Activated T-cell treated with anti-CD3 and anti-CD28 coated beads for 4 hours (primary cell): ENCODE measurements at places on chromosomes 2 and 18.

- no peak for DNase-seq
These were observed 11.3 kb upstream of the COPS8 start for GRCh38 chr2:237074211-237074993.

DNA sequence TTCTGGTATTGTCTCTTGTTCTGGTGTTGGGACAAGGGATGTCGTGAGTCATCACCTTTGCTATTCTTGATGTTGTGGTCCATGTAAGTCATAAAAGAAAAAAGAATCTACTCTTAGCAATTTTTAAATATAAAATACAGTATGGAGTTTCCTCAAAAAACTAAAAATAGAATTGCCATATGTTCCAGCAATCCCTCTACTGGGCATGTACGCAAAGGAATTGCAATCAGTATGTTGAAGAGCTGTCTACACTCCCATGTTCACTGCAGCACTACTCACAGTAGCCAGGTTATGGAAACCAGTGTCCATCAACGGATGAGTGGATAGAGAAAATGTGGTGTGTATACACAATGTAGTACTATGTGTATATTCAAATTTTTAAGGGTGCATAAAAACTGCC is 10.9 kb upstream of the GNAL start:
- DNase-seq: no peak

DNA sequence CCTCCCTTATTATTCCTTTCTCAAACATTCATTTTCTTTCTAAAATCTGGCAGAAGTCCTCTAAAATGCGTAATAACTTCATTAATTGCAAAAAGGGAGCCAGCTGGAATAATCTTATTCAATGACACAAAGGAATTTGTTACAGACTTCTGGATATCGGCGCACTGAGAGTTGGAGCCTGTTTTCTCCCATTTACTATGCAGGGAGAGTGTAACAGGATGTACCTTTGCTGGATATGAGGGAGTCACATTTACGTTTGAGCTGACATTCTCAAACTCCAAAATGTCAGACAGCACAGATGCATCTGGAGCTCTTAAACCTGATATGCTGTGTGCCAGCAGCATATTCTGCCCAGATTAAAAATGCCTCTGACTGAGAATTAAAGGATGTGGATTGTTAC is 275.3 kb downstream of the TMX3 start:
- DNase-seq: no peak

GRCh38 chr2:65278531-65278981 is 50.9 kb downstream of the ACTR2 start:
- DNase-seq: no peak

DNA sequence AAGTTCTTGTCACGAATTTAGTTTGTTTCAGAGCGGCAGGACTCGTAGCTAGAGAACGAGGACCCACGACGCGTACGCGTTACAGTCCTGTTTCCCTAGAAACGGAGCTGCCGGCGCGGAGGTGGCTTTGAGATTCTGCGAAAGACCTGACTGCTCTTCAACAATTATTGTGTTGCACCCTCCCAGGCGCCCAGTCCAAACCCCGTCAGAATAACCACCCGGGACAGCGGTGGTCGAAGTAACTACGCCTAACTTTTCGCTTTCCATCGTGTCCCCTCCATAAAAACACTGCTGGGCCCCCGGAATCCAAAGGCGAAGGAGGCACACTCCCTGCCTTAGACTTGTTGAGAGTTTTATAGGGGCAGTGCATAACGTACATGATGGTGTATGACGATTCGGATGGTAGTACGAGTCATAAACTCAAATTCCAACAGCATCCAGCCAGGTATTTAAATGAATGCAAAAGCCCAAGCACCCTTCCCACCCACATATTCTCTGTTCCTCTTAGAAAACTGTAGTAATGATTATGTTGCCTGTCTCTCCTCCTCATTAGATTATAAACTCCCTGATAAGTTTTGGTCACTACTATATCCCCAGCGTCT is 651 bp upstream of the STAM2 start:
- no peak for DNase-seq

DNA sequence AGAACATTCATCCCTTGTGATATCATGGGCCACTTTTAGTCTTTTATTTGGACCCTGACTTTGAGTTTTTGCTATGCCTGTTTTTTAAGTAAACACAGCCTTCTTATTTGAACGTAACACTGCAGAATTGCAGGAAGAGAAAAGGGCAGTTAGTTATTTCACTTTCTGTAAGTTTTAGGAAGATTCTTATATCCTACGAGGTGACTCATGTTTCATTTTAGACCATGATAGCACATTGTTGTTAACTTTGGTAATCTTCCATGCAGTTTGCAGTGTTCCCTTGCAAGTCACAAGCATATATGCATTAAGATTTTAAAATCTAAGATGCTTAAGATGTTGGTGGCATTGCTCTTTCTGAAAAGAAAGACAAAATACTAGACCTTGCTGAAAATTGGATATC is 128.6 kb upstream of the EPC2 start:
- no peak for DNase-seq

DNA sequence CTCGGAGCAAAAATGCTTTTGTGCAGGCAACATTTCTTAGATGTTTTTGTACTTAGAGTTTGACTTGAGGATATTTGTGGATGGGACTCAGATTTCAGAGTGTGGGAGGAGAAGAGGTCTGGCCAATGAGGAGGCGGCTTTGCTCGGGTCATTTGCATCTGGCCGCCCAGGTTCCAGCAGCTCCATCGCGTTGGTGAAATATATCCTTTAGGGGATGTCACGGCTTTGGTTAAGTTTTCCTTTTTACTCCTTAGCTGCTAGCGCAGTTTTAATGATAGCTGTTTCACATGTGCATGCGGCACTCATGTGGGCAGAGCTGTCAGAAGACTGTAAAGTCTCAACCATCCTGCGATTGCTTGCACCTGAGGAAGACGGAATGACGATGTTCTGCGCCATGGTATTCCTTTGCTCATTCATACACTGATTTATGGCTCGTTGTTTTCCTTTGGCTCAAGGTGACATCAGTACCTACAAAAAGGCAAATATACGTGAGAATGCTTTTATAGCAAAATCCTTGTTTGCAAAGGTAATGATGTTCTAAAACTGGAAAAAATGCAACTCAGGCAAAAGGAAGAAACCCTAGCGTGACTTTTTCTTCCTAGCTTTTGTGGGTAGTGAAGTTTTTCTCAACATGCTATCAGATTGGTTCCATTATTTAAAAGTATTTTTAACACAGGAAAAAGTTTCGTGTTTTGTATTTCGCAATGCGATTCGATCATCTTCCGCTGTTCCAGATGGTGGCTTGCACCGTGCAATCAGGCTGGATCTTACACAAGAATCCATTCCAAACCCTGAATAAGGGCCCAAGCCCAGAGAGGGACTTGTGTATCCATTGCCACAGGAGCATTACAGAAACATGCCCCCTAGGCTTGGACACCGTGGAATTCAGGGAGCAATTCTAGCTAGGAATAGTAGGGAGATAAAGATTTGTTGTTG is 70.5 kb upstream of the ZNF516 start:
- no peak for DNase-seq

GRCh38 chr2:32522770-32523169 is 105.1 kb upstream of the TTC27 start:
- no peak for DNase-seq

- DNase-seq: no peak
These were observed 11.4 kb upstream of the TRAPPC8 start for GRCh38 chr18:31954349-31954748.

DNA sequence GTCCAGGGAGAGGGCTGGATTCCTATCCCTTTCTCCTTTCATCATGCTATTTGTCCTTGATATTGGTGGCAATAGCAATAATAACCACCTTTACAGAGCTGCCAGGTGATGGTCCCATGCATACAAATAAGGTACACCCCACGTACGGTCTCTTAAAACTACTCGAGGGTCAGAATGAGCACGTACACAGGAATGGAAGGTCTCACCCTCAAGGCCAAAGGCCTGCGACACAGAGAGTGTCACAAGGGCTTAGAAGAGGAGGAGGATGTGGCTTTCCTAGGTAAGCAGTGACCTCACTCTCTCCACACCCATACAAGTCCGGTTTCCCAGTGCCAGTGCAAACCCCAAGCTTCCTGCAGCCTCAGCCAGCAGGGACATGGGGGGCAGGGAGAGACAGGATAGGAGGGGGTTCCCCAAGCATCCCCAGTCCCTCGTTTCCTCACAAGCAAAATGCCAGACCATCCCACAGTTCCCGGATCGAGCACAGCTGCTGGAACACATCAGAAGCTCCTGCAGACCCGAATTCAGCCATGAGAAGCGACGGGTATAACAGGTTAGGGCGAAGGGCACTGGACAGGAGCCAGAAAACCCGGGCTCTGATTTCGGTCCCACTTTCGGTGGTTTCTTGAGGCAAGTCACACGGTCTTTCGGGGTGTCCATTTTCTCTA is 49.2 kb downstream of the PLB1 start:
- DNase-seq: no peak

- no peak for DNase-seq
These were observed 16.3 kb upstream of the ITGA4 start for GRCh38 chr2:181440919-181441318.

- no peak for DNase-seq
These were observed 178.0 kb downstream of the HDAC4 start for GRCh38 chr2:239222706-239223309.

- no peak for DNase-seq
These were observed 52.2 kb downstream of the EIF2AK3 start for GRCh38 chr2:88575051-88575450.

GRCh38 chr2:239835056-239835455 is 190.1 kb downstream of the NDUFA10 start:
- DNase-seq: no peak

DNA sequence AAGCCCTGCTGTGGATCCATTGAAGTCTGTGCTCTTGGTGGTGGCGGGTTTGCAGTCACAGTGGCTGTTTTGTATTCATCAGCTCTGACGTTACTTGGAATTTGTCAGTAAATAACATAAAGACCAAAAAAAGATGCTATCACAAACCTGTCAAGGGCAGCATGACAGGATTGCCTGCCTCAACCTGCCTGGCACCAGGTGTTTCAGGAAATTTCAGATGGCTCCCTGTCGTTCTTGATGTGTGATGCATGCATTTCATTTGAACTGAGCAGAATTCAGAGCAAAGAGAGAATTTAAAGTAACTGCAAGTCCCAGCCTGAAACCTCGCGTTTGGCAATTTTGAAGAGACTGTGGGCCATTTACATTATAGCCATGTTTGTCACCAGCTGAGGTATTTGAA is 50.3 kb upstream of the EPC2 start:
- DNase-seq: no peak

- DNase-seq: peak; percentile 9
These were observed 9.4 kb upstream of the PRLH start for GRCh38 chr2:237556773-237557632.

DNA sequence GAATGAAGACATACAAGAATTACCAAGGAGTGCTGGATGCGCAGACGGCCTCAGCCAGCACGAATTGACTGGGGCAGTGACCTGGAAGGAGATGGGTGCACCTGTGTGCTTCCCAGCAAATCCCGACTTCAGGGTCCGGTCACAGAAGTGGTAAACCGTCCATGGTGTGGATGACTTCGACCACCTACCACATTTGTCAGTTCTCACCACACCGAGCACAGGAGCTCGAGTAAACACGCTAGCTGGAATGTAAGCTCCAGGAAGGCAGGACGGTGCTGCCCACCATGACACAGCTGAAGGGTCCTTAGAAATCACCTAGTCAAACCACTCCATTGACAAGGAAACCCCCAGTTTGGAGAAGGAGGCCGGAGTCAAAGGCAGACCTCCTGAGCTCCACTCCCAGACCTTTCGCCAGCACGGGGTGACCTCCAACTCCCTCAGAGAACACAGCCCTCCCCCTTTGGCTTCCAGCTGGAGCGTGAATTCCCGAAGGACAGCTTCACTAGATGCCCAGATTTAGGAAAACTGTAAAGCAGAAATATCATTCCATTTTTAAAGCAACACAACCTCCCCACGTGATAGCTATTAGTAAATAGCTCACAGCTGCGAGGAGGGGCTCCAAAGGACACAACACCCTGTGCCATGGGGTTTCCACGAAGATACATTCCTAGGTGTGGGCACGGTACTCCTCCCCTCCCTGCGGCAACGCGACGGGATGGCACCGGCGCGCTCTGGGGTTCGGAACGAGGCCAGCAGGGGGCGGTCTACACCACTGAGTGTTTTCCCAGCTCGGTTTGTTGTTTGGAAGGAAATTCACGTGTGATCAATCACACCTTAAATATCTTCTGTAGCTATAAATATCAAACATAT is 34.1 kb upstream of the GNAL start:
- peak; percentile 9 for DNase-seq

DNA sequence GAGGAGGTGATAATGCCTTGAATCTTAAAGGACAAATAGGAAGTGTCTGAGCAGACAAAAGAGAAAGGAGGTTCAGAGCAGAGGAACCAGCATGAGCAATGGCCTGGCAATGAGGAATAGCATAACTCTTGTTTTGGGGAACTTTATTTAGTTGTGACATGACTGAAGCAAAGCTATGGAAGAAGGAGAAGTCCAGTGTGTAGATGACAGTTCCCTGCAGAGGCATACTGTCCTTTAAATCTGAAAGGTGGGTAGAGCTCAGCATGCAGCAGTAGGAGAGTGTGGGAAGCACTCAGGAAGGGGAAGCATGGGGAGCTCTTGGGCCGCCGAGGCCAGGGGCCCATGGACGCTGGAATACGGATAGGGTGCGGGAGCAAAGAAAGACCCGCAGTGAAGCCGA is 173.8 kb downstream of the SEPTIN10 start:
- DNase-seq: no peak

DNA sequence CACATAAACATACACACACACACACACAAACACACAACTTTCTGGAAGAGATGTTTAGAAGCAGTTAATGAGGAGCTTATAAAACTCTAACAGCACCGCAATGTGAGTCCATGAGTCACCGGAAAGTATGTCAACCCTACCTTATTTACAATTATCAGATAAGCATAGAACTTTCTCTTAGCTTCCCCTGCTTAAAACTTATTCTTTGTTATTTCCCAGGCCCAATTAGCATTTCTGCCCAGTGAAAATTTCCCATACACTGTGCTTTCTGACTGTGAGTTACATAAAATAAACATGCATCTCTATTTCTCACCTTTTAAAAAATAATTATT is 737.6 kb downstream of the LRP1B start:
- DNase-seq: no peak

GRCh38 chr18:3583873-3584247 is 133.9 kb downstream of the TGIF1 start:
- DNase-seq: no peak

DNA sequence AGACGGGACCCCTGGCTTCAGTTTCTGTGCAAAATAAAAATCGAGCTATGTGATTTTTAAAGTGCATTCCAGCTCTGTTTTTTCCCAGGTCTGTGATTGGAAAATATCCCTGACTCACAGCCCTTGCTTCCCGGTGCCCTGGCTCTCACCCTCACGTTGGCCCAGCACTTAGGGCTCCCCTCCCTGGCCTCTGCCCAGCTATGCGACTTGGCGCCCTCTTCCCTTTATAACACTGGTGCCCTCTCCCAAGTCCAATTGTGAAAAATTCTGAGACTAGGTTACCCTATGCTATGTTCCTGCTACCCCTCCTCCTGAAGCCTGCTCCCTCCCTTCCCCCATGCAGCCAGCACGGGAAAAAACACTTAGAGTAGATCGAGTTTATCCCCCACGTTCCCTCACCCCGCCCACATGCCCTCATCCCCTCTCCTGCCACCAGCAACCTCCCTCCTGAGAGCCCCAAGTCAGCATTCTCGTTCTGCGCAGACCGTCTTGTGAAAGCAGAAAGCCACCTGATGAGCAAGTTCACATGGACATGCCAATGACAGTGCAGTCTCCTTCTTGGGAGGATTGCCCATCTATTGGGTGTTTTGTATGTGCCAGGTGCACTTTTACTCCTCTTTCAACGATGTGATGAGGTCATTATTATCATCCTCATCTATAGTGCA is 228.8 kb downstream of the VAPA start:
- DNase-seq: no peak

- DNase-seq: no peak
These were observed 91.9 kb downstream of the EPHA4 start for GRCh38 chr2:221480163-221480562.
